Amniotic stem cell (primary cell): ENCODE measurements at places on chromosomes 16 and 17.

- DNase-seq: no peak
Measured at GRCh38 chr17:11535231-11535630, 63.0 kb upstream of the DNAH9 start.

GRCh38 chr17:78717431-78717980 is 64.6 kb downstream of the CYTH1 start:
- no peak for DNase-seq

GRCh38 chr16:2673066-2673999 is 9.0 kb upstream of the KCTD5 start:
- DNase-seq: peak; percentile 91

GRCh38 chr16:23274968-23275367 is 27.1 kb upstream of the SCNN1B start:
- no peak for DNase-seq

DNA sequence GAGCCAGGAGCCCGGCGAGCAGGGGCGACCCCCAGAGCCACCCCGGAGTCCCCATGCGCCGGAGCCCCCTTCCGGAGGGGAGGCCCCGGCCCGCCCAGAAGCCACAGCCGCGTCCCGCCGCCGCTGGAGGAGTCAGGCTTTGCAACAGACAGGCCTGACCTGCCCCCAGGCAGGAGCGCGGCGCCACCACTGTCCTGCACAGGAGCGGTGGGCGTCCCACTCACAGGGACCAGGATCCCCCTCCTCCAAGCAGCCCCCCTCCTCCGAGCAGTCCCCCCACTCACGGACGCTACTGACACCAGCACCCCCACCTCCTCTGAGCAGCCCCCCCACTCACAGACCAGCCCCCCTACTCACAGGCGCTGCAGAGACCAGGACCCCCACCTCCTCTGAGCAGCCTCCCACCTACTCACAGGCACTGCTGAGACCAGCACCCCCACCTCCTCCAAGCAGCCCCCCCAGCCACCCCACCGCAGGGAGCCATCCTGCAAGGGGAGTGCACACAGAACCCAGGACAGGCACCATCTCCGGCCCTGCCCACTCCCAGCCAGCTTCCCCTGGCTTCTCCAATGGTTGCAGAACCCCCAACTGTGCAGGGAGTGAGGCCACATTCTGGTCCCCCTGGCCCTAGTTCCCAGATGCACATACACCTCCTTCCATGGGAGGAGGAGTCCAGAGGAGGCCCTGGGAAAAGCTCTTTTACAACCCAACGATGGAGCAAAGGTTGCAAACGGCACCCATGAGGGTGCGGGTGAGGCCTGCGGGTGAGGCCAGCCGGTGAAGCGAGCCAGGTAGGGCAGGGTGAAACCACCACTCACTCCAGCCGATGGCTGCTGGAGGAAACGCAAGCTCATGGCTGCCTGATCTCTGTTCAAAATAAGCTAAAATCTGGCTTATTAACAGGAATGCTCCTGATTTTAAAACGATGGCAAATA is 69.9 kb downstream of the ABR start:
- no peak for DNase-seq

DNA sequence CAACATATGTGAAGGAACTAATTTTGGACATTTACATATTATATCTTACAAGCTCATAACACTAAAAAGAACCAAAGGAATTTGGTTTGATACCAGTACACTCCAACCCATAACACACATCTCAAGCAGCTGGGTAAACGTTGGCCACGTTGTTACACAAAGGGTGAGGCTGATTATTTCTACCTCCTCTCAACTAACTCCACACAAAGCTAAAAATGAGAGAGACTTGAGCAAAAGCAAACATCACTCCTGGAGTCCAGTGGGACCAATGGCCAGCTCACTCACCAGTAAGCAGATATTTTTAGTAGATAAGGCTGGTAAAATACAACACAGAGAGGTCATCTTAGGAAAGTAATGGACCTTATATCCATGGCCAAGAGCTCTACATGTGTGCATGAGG is 207.6 kb downstream of the MRTFB start:
- DNase-seq: no peak

DNA sequence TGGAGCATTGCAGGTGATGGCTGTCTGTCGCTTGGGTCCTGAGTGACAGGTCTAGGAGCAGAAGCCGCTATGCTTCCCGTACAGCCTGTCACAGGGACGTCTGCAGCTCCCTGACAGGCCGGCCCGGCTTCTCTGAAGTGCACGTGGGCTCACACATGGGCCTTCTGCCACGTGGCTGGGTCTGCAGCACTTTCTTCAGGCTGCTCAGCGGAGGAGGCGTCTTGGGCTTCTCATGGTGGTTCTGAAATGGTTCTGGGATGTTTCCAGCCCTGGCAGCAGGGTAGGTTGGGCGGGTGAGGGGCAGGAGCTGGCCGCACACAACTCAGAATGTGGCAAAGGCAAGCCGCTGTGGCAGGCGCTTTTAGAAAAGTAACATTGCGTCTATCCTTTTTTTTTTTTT is 80.3 kb upstream of the ZNF750 start:
- DNase-seq: no peak

DNA sequence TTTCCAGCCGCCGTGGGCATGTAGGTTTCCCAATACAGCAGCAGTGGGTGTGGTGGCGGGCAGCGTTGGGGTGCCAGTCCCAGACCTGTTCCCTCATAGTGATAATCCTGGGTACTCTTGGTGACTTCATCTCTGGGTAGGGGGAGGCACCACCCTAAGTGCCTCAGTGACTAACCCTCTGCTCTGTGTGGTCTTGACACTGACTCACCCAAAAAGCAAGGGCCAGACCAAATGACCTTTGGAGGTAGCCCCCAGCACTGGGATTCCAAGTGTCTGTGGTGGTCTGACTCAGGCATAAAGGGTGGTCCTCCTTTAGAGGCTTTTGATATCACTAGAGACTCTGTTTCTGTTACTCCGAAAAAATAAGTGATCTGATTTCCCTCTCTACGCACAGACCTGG is 908 bp downstream of the CALB2 start:
- no peak for DNase-seq

DNA sequence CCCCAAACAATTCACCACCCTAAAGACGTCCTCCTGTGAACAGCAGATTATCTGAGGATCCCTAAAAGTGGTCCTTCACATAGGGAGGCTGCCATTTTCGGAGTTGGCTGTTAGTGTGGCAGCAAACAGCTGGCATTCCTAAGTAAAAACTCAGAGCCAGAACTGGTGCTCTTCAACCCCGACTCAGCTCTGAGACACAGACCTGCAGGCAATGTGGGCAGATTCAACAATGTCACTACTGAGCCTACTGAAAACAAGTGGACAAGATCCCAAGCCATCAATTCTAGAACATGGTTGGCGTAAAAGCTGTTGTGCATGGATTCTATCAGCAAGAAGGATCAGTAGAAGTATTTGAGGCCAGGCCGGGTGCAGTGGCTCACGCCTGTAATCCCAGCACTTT is 247.2 kb downstream of the NTN1 start:
- DNase-seq: no peak

DNA sequence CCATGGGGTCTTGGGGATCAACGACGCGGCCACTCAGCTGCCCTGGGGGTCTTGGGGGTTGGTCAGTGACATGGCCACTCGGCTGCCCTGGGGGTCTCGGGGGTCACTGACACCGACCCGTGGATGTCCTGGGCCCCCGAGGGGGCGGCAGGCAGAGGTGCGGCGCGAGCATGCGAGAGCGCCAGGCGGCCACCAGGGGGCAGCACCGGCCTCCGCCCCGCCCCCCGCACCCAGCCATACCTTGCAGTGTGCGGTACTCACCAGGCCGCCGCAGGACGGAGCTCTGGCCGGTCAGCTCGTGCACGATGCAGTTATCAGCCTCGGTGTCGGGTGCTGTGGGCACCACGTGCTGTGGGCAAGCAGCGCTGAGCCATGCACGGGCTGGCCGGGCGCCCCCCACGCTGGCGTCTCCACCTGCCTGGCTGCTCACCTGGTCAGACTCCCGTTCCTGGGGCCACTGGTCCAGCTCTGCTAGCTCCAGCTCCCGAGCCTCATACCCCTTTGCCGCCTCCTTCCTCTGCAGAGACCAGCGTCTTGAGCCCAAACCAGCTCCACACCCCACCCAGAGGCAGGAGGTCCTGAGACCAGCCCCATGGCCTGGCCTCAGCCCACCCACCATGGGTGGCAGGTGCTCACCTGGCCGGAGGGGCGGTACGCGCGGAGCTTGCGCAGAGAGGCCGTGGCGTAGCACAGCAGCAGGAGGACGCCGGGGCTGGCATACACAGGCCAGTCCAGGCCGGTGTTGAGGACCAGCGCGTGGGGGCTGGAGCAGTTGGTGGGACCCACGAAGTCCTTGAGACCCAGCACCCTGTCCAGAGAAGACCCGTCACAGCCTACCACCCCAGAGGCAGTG is 31.2 kb downstream of the CTU2 start:
- peak; percentile 22 for DNase-seq

- no peak for DNase-seq
Measured at GRCh38 chr16:50889746-50890145, 147.9 kb downstream of the CYLD start.

DNA sequence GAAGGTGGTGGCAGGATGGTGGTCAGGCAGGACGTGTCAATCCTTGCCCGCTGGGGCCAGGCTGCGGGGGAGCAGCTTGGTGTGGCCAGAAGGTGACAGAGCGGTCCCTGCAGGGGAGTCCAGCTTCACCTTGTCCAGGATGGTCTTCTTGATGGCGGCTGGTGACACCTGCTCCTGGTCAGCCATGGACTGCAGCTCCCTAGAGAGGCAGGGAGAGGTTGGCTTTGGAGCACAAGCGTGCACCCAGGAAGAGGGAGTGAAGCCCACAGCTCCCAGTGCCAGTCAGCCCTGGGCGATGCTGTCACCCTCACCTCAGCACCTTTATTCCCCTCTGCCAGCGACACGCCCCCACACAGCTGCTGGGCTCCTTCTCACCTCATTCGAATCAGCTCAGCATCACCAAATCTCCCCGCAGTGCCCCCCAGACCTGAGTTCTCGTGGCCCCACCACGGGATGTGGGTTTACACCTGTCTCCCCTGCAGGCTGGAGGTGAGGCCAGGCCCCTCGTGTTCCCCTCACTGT is 3.9 kb downstream of the PYCR1 start:
- DNase-seq: no peak

GRCh38 chr17:7258731-7259554 is 3.3 kb downstream of the CLDN7 start:
- DNase-seq: no peak

- DNase-seq: no peak
Measured at GRCh38 chr16:73882033-73882432, 414.6 kb upstream of the PSMD7 start.
